Left ventricle myocardium superior (tissue), 1 donor: ENCODE measurements at places on chromosomes 4 and X. TPM values are rescaled to one million over a fixed set of nuclear protein-coding genes. Genes with fewer than 3 reads are reported as not detected.

GRCh38 chrX:129599996-129600395, 54.8 kb downstream of the APLN start:
- DNase-seq: no peak

Gene SULT1B1
- total RNA-seq: 0.57 TPM

GRCh38 chrX:11781734-11782370, 23.8 kb downstream of the MSL3 start:
- DNase-seq: no peak

GRCh38 chr4:162683659-162684370, 482.9 kb downstream of the NAF1 start:
- no peak for DNase-seq

Gene SPIN4
- total RNA-seq: 0.87 TPM

Gene NEXMIF
- 0.32 TPM for total RNA-seq

DNA sequence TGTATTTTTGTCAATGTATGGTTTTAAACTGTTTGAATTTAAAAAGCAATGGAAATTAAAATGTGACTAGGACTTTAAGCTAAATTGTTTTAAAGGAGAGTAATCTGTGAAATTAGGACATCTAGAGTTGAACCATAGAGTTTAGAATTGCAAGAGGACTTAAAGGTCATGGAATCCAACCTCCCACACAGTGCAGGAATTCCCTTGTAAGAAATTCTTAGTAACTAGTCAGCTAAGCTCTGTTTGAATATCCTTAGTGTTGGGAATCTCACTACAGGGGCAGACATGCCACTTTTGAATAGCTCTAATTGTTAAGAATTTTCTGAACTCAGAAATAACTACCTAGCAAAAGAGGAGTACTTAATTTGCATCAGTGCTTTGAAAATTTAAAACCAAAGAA, 292.9 kb downstream of the IL1RAPL1 start:
- DNase-seq: no peak

Gene SPARCL1
- total RNA-seq: 354 TPM

Gene STBD1
- 26.9 TPM for total RNA-seq

DNA sequence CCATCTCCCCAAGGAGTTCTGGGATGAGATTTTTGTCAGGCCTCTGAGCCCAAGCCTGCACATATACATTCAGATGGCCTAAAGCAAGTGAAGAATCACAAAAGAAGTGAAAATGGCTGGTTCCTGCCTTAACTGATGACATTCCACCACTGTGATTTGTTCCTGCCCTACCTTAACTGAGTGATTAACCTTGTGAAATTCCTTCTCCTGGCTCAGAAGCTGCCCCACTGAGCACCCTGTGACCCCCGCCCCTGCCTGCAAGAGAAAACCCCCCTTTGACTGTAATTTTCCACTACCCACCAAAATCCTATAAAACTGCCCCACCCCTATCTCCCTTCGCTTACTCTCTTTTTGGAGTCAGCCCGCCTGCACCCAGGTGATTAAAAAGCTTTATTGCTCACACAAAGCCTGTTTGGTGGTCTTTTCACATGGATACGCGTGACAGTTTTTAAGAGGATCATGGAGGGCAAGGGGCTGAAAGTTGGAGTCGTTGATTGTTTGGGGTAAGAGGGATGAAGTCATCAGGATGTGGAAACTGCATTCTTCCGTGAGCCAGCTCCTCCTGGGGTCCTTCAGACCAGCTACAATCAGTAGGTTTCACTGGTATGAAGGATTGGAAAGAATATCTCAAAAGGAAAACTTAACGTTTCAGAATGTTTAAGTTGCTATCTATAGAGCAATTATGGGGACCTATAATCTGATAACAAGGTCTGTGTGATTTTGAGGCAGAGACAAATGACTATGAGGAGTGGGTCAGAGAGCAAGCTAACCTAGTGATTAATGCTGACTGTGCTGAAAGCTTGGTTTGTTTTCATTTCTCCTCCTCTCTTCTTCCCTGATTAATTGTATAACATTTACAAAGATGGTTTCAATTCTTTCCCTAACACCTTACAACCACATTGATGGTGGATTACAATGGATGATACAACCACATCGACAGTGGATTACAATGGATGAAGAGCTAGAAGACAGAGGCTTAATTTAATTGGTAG, 28.6 kb upstream of the MAGEA11 start:
- DNase-seq: no peak

GRCh38 chr4:57633212-57633859, 523.2 kb upstream of the IGFBP7 start:
- no peak for DNase-seq

Gene ARHGEF38
- total RNA-seq: not detected

DNA sequence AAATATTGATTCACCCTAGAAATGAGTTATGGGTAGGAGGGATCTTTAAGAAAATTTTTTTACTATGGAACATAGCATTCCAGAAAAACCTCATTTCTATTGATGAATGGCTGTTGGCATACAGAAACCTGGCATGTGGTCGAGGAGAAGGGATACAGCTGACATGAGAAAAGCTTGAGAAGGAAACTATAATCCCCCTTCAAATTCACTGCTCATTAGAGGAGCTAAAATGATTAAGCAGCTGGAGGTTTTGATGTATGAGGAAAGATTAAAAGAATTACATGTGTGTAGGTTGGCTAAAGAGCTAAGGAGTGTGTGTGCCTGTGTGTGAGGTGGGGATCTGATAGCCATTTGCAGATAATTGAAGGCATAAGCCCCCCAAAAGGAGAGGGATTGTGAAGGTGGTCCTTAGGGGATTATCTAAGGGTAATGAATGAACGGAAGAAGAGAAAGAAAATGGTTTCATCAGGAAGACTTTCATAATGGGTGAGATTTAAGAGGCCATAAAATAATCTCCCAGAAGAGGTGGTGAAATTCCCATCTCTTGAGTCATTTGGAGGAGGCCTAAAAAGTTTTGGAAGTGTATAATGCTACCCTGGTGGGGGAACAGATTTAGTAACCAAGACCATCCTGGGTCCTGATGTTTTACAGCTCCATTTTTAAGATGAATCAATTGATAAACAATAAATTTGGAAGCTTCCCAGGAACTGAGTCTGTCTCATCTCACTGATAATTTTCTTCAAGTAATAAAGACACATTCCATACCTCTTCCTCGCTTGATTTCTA, 272.0 kb upstream of the HAND2 start:
- no peak for DNase-seq

DNA sequence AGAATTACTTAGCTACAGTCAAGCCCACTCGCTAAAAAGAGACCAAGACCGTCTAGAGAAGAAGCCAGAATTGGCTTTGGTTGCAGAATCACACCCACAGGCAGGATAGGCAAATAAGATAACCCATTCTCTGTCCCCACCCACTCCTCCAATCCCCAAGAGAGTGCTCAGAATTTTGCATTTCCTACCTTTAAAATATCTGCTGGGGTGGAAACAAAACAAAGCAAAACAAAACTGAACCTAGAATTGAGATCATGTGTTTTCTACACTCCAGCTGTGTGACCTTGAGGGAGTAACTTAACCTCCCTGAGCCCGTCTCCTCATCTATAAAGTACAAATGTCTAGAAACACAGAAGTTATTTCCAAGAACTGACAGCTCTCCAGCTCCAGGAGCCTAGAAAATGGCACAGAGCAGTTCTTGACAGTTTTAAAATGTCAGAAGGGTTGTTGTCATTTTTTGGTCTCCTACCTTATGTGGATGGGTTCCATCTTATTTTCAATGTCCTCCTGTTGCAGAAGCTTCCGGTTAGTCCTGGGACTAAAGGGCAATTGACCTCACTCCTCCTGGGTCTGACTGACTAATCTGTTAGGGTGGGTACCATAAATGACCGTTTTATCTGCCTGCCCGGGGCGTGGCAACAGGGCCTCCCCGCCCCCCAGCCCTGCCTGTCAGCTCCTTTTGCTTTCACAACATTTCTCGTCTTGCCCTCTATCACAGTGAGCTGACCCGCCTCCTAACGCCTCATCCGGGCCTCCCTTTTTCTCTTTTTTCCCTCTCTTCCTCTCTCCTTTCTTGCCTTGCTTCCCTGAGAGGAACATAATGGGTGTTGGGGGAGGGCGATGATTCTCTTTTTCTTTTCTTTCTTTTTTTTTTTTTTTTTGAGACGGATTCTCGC, 114.0 kb downstream of the RBM47 start:
- DNase-seq: peak; percentile 32

GRCh38 chr4:22019676-22020075, 71.1 kb upstream of the KCNIP4 start:
- DNase-seq: no peak

Gene CTAG1A
- total RNA-seq: not detected

GRCh38 chr4:7103607-7104365, 35.9 kb upstream of the GRPEL1 start:
- DNase-seq: peak; percentile 84

- no peak for DNase-seq
These were observed 17.0 kb upstream of the WWC2 start for GRCh38 chr4:183082053-183082452.

DNA sequence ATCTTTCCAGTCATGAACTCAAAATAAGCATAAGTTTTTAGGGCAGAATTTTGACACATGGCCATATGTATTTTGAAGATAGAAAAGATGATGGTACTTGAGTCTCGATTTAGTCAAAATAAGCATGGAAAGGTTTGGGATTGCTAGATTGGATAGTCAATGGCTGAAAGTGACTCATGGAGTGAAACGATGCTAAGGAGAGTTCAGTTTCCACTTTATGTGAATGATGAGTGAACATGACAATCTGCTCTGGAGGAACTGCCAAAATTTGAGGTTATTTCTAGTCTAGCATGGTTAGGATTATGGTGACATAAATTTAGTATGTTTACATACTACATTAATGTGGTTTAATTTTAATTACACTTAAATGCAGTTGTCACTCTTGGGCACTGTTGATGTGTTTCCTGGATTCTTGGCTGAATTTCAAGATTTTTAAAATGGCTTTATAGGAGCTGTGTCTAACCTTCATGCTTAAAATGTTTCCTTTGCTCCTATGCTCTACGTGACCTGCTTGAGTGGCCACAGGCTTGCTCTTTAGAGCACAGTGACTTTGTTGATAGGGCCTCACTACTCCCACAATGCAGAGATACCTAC, 17.1 kb downstream of the DDX3X start:
- DNase-seq: no peak

GRCh38 chr4:11441194-11441556, 12.5 kb upstream of the HS3ST1 start:
- DNase-seq: no peak

Gene GLRA2
- total RNA-seq: not detected

DNA sequence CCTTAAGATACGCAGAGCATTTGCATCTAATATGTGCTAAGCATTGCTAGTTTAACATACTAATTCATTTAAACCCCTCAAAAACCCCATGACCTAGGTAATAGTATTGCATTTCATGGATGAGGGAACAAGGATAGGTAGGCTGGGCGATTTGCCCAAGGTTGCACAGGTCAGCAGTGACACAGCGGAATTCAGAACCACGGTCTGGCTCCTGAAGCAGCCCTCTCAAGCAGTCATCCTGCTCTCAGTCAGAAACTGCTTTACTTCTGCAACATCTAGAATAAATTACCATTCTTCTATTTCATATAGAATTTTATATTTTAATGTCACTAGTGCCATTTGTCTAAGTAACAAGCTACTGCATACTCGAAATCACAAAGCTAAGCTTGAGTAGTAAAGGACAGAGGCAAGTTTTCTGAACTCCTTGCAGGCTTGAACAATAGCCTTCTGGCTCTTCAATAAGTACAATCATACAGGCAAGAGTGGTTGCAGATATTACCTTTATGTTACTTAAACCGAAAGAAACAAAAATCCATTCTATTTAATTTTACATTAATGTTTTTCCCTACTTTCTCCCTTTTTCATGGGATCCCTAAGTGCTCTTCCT, 555 bp upstream of the SPP1 start:
- DNase-seq: no peak

GRCh38 chrX:54093159-54093558, 48.9 kb upstream of the PHF8 start:
- DNase-seq: no peak

DNA sequence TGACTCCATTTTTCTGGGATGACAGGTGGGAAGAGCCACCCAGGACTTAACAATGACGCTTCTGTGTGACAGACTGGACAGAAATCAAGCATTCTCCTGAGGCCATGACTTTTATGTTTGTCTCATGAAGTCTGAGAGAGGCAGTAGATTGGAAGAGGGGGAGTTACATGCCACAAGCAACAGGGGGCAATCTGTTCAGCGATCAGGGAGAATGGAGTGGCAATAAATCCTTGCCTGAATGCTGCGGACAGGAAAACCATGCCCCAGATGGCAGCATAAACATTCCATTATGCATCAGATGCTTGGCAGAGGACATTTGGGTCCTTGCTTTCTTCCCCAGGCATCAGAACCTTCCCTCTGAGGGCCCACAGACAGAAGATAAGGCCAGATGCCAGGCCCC, 312.4 kb upstream of the DIPK2B start:
- no peak for DNase-seq

- no peak for DNase-seq
These were observed 73.7 kb upstream of the ANK2 start for GRCh38 chr4:112975567-112976355.

DNA sequence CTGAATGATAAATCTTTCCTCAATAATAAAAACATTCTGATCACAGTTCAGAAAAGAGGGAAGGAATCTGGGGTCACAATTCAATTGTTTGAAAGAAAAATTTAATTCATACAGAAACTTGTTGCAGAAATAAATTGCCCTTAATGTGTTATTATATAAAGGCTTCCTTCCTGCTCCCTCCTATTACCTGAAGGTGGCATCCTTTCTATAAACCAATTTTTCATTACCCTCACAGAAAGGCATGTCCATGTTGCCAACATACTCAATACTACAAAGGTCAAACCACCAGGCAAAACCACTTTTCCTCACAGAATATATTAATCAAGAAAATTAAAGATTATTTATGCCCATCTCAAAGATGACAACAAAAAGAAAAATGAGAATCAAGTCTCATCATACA, 194.3 kb upstream of the CT83 start:
- DNase-seq: no peak

DNA sequence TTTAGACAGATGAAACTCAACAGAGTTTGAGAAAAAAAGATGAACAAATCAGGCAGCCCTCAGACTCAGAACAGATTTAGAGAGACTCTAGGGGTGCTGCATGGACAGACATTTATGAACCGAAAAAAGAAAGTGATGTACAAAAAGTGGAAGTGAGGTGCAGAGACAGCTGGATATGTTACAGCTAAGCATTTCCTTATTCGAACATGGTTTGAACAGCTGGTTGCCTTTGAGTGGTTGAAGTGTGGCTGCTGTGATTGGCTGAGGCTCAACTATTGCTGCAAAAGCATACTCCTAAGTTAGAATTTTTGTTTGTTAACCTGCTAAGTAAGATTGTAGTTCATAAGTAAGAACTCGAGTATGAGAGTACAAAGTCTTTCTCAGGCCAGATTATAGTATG, 331.5 kb upstream of the PABPC4L start:
- DNase-seq: no peak

DNA sequence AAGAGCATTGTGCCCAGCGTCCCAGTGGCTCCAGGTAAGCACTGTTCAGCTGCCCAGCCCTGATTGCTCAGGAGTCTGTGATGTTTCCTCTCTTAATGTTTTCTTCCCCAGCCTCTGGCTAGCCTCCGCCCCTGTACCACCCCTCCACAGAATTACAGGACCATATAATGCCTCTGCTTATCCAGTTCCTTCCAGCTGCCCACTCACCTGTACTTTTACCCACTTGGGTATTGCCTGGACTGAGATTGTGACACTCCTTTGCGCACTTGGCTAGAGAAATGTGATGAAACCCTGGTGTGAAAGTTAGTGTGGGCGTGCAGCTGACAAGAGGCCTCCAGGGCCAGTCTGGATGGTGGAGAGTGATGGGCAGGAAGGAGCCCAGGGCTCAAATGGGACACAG, at the start of gene AWAT2:
Gene AWAT2, minus strand, starts transcription at position 14 of the 400 bp plus-strand sequence. Its CDS starts 6 bp downstream, at position 8.
- DNase-seq: no peak
